Activated T-helper 1 cell treated with anti-CD3 and anti-CD28 coated beads, Interleukin-12 subunit alpha, Interleukin-12 subunit beta, Interleukin-2, Interleukin-4 antibody, amounts not matched to agents 30 ng/mL and 10 ng/mL and 1 ng/mL, durations not matched to agents 14 hours and 24 hours and 36 hours (primary cell): ENCODE measurements at places on chromosomes 6 and 20. TPM values are rescaled to one million over a fixed set of nuclear protein-coding genes. Genes with fewer than 3 reads are reported as not detected.

GRCh38 chr20:2108987-2109386 is 7.4 kb downstream of the STK35 start:
- no peak for DNase-seq

DNA sequence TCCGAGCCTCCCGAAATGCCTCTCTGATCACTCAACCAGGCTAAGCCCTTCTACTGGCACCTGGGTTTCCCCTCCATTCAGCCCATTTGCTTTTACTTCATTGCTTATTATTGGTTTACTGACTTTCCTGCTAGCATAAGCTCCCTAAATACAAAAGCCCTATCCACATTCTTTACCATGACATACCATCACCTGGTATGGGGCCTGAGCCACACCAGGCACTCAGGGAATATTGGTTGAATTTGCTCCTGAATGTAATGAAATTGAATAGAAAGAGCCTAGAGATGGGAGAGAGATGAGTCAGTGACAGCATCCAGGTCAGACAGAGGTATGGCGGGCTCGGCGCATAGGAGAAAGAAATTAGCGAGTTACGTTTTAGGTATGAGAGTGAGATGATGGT is 120.0 kb downstream of the CD164 start:
- no peak for DNase-seq

DNA sequence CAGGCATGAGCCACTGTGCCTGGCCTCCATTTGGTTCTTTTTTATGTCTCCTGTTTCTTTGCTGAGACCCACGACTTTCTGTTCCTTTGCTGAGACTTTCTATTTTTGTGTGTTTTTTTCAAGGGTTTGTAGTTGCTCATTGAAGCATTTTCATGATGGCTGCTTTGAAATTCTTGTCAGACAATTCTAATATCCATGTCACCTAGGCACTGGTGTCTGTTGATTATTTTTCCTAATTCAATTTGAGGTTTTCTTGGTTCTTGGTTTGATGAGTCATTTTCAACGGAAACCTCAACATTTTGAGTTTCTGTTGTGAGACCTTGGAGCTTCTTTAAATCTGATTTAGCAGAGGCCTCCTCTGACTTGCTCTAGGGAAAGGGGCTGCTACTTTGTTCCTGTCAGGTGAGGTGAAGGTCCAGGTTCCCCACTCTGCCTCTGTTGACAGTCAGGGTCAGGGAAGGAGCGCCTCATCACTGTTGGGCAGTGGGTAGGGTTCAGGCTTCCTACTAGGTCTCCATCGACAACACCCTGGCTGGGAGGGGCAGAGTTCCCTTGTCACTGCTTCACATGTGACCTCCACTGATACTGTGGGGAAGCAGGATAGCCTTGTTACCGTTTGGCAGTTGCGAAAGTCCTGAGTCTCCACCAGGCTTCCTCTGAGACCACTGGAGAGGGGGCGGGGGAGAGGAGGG is 67.2 kb upstream of the RNF24 start:
- peak; percentile 50 for DNase-seq

DNA sequence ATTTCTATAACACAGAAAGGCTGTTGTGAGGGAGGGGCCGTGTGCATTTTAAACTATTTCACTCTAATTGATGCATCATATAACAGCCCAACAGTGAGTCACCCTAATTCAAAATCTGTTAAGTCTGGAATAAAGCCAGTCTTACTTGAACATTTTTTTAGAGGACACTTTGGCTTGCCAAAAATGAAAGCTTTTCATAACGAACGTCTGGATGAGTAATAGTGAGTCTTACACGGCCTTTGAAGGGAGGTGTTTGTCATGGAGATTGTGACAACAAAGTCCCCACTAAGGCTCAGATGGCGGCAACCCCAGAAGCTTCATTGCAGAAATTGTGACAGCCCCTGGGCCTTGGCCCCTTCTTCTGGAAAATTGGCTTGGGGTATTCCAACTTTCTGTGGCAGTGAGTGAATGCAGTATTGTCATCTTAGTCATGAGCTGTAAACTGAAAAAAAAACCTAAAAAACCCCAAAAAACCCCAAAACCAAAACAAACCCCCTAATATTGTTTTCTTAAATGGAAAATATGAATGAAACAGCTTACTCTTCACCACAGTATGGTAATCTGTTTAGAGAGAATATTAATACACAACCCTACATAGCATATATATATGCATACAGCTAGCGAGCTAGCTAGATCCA is 92.6 kb upstream of the CLDN20 start:
- DNase-seq = peak; percentile 84

DNA sequence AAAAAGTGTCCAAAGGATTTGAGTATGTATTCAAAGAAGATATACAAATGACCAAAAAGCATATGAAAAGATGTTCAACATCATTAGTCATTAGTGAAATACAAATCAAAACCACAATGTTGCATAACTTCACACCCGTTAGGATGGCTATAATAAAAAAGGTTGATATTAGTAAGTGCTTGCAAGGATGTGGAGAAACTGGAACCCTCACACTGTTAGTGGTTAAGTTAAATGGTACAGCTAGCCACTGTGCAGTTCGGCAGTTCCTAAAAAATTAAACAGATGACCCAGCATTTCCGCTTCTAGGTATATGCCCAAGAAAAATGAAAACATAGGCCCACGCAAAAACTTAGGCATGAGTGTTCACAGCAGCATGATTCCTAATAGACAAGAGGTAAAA is 38.6 kb downstream of the IBTK start:
- DNase-seq = no peak

GRCh38 chr20:6579824-6580223 is 187.7 kb upstream of the BMP2 start:
- no peak for DNase-seq

- DNase-seq = no peak
These were observed 10.7 kb downstream of the SPATA2 start for GRCh38 chr20:49904440-49905214.

- DNase-seq = no peak
These were observed 2.1 kb downstream of the WFDC8 start for GRCh38 chr20:45576995-45577394.

DNA sequence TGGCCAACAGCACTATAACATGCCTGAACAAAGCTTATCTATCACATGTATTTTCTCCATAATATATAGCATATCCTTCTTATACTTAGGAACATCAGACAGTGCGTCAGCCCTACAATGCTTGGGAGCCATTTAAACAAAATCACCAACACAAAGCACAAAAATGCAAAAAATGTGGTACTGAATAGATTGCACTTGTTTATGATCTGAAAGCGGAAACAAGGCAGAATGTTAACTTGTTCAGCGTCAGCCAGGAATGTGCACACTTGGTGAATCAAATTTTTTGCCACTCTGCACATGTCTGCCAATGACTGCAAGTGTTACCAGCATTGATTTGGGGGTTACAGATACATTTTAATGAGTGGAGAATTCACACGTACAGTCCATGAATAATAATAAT is 14.8 kb downstream of the SLC35A1 start:
- no peak for DNase-seq

DNA sequence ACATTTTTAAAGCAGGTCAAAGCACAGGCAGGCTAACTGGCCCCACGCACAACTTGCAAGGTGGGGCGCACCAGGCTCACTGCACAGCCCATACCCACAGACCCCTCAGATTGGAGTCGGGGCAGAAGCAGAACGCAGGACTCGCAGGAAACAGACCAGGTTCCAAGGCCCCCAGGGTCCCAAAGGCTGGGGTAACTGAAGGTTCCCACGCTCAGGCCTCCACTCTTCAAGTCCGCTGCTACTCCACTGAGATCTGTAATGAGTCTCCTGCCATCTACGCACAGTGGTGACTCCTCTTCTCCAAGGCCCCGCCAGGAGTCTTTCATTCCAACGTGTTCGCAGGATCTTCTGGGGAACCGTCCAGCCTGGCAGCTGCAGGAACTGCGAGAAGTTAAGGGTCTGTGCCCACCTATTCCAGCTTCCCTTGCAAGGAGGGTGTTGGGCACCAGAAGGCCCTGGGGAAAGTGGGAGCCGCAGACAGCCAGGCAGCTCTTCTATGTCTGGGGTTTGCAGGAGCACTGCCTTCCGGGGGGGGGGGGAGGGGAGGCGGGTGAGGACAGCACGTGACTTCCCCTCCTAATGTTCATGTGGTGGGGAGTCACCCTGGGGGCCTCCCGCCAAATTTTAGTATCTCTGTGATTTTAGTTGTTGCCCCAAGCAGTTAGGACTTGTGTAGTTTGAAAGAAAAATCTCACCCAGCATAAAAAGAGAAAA is 2.0 kb upstream of the TAF4 start:
- DNase-seq = no peak

GRCh38 chr20:57872816-57873409 is 163.1 kb upstream of the PMEPA1 start:
- DNase-seq = no peak

DNA sequence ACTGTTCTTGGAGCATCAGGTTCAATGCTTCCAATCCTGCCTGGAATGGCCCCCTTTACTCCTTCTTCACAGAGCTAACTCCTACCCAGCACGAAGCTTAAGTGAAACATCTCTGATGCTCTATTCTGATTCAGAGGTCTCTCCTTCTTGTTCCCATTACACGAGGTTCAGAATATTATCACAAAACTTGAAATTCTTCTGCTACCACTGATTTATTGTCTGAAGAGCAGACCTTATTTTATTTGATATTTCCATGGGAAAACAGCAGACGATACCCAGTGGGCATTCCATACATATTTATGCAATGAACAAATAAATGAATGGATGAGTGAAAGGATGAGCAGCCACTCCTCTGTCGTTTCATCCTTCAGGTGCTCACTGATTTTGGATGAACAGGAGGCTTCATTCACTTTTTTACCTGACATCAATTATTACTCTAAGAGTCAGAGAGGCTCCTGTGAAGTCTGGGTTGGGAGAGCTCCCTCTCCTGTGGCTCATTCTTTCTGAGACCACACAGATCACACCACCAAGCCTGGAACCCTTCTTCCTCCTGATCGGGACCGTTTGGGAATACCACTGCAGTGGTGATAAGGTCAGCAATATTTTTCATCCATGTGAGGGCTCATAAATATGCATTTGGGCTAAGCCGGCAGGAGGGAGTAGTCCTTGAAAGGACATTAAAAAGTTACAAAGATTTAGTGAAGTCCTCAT is 25.8 kb downstream of the SMLR1 start:
- DNase-seq = no peak

DNA sequence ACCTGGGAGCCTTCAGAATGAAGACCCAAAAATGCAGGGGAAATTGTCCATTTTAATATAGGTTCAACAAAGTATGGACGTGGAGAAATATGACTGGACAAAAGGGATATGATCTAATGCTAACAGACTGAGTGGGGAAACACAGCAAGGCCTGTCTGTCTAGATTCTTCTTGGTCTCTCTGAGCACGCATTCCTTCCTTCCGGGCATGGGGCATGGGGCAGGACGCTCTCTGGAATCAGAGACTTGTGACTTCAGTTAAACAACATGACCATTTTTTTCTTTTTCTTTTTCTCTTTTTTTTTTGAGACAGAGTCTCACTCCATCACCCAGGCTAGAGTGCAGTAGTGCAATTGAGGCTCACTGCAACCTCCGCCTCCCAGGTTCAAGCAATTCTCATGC is 31.9 kb downstream of the ZBTB2 start:
- DNase-seq = no peak

- no peak for DNase-seq
These were observed 906 bp upstream of the PDE10A start for GRCh38 chr6:165663736-165664558.

DNA sequence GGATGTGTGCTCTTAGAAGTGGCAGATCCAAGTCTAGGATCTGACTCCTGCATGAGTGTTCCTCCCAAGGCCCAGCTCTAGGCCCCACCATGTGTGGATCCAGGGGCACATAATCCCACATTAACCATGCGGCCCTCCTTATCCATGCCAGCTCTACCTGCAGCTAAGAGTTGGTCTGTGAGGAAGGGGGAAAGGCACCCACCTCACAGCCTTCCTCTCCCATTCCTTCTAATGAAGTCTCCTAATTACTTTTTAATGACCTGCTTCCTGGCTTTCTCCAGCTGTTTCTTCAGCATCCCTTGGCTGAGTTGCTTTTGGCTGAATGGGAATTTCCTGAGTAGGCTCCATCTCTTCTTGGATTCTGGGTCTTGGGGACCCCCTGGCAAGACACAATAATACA is 52.2 kb downstream of the NPEPL1 start:
- DNase-seq = no peak

DNA sequence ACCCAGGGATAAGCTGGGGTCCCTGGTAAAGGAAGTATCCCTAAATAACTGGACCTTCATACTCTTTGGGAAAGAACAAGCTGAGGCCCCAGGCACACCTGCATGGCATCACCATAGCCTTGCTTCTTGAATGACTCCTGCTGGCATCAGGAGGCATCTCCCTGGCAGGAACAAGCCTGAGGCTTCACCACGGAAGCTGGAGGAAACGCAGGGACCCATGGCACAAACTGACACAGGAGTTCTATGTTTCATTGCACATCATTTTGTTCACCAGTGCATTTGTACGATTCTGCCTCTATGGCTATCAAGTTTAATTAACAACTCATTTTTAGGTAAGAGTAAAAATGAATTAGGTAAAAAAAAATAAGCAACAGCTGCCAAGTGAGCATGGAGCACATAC is 619 bp upstream of the PDE7B start:
- no peak for DNase-seq

GRCh38 chr6:3697609-3698008 is 53.9 kb downstream of the PXDC1 start:
- DNase-seq = no peak

DNA sequence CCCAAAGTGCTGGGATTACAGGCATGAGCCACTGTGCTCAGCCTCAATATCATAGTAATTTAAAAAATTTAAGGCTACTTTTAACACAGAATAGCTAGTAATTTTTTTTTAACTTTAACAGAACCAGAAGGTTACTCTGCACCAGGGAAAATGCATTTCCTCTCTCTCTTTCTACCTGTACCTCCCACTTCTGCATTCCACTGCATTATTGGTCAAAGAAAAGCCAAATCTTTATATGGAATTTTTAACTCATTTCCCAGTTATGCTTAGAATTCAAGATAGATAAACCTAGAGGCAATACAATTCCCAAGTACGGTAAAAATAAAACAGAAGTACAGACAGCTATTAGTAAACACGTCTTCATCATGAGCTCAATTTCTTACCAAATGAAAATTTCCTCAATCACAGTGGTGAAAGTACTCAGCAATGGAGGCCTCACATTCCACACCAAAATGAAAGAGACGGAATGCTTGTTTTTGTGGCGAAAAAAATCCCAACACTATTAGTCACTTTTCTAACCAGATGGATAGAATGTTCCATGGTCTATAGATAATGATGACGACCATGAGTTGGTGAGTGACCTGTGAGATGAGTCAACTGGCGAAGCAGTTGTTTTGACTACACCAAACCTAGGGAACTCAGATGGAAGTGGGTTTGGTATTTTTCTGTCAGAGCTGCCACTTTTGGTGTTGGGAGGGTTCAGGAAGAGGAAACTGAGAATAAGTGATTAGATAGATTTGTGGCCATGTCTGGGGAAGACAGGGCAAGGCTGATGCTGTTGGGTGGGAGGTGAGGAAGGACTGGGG is 104.7 kb upstream of the SGK1 start:
- no peak for DNase-seq

GRCh38 chr20:61161726-61162390 is 90.2 kb upstream of the CDH4 start:
- DNase-seq = no peak

GCM1 gene
- 0.15 TPM in 1 of 2 replicates, not detected in the other for total RNA-seq

SCUBE3 gene
- total RNA-seq = 0.05 TPM in 1 of 2 replicates, not detected in the other

RNF182 gene
- total RNA-seq = not detected in 2 replicates

TFAP2D gene
- total RNA-seq = not detected in 2 replicates

BPI gene
- not detected in 2 replicates for total RNA-seq

WFDC12 gene
- not detected in 2 replicates for total RNA-seq

FILIP1 gene
- total RNA-seq = not detected in 2 replicates

KAT14 gene
- total RNA-seq = 17.1 and 17.9 TPM in 2 replicates

GATA5 gene
- not detected in 2 replicates for total RNA-seq

TCF15 gene
- 0.13 TPM in 1 of 2 replicates, not detected in the other for total RNA-seq

SEL1L2 gene
- total RNA-seq = not detected in 2 replicates

C6orf163 gene
- total RNA-seq = 1.2 and 1.6 TPM in 2 replicates

C6orf118 gene
- total RNA-seq = not detected in 2 replicates

WFDC10B gene
- total RNA-seq = not detected in 2 replicates
